Fibroblast of the conjunctiva (primary cell): ENCODE measurements at places on chromosomes 1 and 21.
A peak's percentile ranks its signal among the peaks of the same experiment; 100 is the strongest.

DNA sequence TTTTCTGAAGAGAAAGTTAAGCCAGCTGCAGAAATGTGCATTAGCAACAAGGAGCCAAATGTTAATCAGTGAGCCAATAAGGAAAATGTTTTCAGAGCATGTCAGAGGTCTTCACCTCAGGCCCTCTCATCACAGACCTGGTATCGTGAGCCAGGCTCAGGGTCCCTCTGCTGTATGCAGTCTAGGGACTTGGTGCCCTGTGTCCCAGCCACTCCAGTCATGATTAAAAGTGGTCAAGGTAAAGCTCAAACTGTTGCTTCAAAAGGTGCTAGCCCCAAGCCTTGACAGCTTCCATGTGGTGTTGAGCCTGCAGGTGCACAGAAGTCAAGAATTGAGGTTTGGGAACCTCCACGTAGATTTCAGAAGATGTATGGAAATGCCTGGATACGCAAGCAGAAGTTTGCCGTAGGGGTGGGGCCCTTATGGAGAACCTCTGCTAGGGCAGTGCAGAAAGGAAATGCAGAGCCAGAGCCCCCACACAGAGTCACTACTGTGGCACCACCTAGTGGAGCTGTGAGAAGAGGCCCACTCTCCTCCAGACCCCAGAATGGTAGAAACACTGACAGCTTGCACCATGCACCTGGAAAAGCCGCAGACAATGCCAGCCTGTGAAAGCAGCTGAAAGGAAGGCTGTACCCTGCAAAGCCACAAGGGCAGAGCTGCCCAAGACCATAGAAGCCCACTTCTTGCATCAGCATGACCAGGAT, 1128.7 kb downstream of the AMY1C start:
- no peak for DNase-seq

- no peak for DNase-seq
Observed at GRCh38 chr1:210883821-210884220, 250.1 kb downstream of the KCNH1 start.

GRCh38 chr1:152906023-152906565, 2.3 kb upstream of the IVL start:
- DNase-seq: no peak

DNA sequence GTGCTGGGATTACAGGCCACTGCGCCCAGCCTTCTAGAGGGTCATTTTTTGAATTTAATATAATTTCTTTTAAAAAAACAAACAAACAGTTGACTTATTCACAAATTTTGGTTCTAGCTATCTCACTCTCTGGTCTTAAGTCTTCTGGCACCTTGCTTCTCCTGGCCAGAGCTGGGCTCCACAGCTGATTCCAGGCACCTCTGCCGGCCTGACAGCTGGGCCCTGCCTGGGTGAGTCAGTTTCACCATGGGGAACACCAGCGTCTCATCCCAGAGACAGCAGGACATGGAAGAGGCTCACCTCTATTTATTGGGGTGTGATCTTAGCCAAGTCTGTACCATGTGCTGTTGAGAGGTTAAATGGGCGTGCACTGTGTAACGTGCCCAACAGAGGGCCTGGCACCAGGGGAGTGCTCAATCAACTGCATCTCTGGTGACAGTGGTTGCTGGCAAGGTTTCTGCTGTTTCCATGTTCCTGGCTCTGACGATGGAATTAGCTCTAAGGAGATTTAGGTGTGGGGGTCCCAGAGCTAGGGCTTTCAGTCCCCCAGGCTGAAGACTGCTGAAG, 956 bp downstream of the CPLANE2 start:
- no peak for DNase-seq

GRCh38 chr1:21436488-21437340, 3.2 kb upstream of the NBPF3 start:
- no peak for DNase-seq

GRCh38 chr1:153431002-153431401, 14.7 kb downstream of the S100A7A start:
- DNase-seq: no peak

- DNase-seq: no peak
Observed at GRCh38 chr1:11285883-11286734, 13.1 kb downstream of the UBIAD1 start.

DNA sequence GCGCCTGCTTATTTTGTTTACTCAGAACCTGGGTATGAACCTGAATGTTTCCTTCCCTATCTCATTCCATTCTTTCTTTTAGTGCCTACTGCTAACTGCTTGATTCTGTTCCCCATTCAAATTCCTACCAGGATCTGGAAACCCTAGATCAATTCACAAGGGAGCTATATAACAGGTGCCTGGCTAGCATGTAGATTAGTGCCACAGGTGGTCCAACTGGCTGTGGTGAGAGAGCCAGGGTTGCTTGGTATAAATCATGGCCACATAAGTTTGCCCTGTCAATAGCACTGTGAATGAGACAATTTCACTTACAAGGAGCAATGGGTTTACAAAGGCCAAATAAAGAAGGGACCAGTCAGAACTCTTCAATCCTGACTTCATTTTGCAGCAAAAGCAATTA, 6.6 kb upstream of the PRPF38B start:
- DNase-seq: no peak

DNA sequence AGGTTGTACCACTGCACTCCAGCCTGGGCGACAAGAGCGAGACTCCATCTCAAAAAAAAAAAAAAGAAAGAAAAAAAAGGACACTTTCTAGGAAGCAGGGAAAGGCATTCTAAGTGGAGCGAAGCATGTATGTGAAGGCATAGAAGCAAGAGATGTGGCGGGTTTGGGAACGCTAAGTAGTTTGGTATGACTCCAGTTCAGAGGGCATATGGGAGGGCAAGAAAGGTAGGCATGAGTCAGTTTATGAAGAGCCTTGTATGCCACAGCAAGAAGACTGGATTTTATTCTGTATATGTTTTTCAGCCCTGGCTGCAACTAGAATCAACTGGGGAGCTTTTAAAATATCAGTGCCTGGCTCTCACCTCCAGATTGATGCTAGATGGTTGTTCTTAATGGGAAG, 4.4 kb upstream of the ELOVL1 start:
- no peak for DNase-seq

DNA sequence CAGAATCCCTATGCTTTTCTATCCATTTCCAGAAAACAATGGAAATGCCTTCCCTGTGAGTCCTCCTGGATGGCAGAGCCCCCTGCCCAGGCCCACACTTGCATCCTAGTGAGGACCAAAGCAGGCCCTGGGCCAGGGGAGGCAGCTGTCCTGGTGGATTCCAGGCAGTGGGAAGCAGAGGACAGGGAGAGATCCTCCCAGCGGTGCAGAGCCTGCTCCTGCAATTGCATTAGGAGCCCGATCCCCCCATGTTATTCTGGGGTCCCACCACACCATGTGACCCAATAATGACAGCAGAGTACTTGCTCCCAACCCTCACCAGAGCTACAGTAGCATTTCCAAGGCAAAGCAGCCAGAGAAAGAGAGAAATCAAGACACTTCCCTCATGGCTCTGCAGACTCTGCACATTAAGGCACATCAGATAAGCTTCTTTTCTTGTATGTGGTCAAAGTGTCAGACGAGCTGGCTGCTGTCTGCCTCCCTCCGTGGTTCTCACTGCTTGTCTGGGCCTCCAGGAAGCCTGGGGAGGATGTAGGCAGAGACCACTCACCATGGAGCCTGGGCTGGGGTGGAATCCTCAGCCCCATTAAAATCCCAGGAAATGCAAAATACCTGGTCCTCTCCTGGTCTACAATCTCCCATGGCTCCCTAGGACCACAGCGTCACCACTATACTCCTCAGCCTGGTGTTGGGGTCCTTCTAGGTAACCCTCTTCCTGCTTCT, 54.9 kb upstream of the RUNX3 start:
- DNase-seq: no peak

DNA sequence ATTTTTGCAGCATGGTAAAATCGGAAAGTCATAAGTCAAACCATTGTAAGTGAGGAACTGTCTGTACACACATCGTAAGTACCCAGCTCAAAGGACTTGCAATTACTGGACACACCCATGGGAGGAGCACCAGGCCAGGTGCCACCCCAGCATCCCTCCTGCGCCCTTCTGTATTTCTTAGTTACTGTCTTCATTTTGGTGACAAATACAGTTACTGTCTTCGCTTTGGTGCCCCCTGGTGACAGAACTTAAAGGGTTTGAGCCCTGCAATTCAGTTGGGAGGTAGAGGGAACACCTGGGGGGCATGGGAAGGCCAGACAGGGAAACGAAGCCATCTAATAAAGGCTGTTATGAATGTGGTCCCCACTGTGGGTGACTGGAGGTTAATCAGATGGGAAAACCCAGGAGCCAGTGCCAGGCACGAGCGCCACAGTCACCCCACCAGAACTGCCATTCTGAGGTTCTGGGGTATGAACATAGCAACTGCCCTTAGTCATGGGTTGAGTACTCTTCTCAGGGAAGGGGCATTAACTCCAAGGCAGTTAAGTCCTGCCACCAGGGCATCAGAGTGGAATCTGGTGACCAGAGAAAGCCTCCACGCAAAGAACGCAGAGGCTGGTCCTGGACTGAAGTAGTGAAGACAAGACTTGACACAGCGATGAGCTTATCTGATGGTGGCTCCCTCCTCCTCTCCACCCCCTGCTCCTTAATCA, 612.9 kb downstream of the PTPRU start:
- no peak for DNase-seq

- no peak for DNase-seq
Observed at GRCh38 chr1:242023805-242024204, 24.9 kb upstream of the MAP1LC3C start.

GRCh38 chr1:18693256-18694098, 62.8 kb downstream of the PAX7 start:
- DNase-seq: no peak

- DNase-seq: no peak
Observed at GRCh38 chr1:37100310-37100709, 66.0 kb upstream of the GRIK3 start.

- DNase-seq: no peak
Observed at GRCh38 chr1:41927118-41927517, 8.4 kb upstream of the HIVEP3 start.

- DNase-seq: no peak
Observed at GRCh38 chr1:207021139-207021861, 11.3 kb downstream of the C1orf116 start.

DNA sequence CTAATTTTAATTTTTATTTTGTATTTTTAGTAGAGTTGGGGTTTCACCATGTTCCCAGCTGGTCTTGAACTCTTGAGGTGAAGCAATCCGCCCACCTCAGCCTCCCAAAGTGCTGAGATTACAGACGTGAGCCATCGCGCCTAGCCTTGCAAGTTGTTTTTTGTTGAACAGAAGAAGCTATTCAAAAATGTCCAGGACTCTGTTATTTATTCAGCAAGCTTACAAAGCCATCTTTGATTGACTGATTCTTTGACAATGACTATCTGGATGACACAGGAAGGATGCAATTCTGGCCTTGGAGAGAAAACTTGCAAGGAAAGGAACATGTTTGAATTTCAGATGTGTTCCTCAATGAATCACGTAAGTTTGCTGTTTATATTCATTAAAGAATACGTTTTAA, 63.5 kb downstream of the MAP3K7CL start:
- no peak for DNase-seq

GRCh38 chr1:64839261-64839660, 94.4 kb downstream of the RAVER2 start:
- DNase-seq: no peak

DNA sequence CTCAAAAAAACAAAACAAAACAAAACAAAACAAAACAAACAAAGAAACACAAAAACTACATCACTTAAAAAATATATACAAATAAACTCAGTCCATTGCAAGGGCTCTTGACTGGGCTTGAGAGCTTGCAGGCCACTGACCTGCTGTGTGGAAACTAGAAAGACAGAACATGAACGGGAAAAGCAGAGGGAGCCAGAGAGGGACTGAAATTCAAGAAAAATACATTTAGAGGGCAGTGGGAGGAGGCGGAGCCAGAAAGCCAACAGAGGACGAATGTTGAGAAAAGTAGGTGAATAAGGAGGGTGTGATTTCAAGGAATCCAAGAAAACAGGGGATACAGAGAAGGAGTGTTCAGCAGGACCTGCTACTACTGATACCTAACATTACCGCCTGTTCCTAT, 41.4 kb upstream of the PLA2G2C start:
- DNase-seq: no peak

DNA sequence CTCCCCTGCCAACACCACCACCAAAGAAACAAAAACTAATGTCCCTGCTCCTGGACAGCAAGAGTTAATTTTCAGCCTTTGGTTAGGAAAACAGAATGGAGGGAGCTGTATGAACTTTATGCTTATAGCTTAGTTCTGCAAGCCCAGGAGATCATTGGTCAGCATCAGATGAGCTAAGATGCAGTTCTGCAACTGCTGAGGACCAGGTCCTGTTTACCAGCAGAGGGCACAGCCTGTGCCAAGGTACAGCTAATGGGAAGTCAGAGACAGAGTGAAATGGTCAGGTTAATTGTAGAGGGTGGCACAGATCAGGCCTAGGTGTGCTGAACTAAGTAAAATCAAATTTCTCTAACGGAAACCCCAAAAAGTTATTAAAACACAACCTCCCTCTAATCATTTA, 161.3 kb downstream of the ROR1 start:
- peak; percentile 30 for DNase-seq

DNA sequence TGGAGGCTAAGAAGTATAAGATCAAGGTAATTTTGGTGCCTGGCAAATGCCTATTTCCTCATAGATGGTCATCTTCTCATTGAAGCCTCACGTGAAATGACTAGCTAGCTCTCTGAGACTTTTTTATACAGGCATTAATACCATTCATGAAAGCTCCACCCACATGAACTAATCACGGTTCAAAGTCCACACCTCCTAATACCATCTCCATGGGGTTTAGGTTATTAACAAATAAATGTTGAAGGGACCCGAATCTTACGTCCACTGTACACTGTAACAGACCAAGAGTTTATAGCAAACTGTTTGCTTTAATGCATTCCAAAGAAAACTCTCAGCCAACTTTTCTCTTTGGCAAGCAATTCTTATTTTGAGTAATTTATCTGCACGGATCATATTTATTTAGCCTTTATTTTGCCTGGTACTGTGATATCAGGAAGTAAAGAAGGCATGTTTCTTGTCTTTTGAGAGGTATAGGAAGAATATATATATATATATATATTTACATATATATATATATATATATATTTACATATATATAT, 296.1 kb upstream of the LRRC7 start:
- no peak for DNase-seq

GRCh38 chr1:39976732-39977131, 21.8 kb downstream of the MFSD2A start:
- DNase-seq: no peak

GRCh38 chr1:226722901-226723656, 16.0 kb downstream of the ITPKB start:
- no peak for DNase-seq

DNA sequence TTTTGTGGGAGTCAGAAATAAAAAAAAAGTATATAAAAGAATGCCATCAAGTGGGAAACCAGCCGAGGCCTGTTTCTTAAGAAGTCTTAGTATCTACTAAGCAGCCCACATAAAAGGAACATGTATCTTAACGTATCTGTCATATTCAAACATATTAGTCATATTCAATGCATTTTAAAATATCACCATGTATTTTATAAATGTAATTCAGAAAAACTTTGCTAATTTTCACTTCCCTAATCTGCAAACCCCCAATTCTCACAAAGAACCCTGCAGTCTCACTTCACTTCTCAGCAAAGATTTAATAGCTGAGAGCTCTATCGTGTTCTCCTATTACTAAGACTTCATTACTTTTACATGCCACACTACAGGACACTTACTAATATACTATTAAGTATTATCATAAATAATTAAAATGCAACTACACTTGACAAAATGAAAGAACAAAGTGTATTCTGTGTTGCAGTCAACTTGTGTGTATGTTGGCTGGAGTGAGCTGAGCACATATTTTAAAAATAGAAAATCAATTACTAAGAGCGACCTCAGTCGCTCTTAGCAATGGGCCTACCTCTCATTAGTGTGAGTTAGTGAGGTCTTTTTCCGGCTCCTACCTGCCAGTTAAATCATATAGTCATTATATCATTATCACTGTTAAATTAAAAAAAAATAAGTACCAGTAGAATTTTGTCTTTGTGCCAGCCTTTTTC, 484.3 kb downstream of the LMO4 start:
- DNase-seq: no peak
